Activated T-cell treated with anti-CD3 and anti-CD28 coated beads, Interleukin-2, amount 50 U/mL, for 72 hours (primary cell): ENCODE measurements at places on chromosomes 11 and 22. TPM values are rescaled to one million over a fixed set of nuclear protein-coding genes. Genes with fewer than 3 reads are reported as not detected.

CD248 gene
- total RNA-seq = 3.0 TPM

FXYD6 gene
- 0.25 TPM for total RNA-seq

PKNOX2 gene
- not detected for total RNA-seq

MIAT gene
- total RNA-seq = 113 TPM

TST gene
- total RNA-seq = 3.5 TPM

OR6T1 gene
- not detected for total RNA-seq
